Left ventricle myocardium inferior (tissue), 1 donor: ENCODE measurements at places on chromosomes 1 and 21. TPM values are rescaled to one million over a fixed set of nuclear protein-coding genes. Genes with fewer than 3 reads are reported as not detected.

GRCh38 chr1:38102636-38103035, 56.0 kb upstream of the POU3F1 start:
- no peak for DNase-seq

DNA sequence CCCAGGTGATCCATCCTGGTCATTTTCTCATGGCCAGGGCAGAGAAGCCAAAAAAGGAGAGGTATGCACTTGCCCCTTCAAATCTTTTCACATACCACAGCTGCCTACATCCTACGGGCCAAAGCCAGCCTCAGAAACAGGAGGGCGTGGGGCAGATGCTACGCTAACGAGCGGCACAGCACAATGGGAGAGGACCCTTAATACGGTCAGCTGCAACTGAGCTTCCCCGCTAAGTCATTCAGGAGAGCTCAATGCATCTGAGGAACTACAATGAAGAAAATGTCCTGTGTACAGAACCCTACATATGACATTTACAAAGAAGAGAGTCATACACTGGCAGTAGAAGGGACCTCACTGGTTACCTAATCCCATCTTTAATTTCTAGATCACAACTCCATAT, 78.2 kb downstream of the PGBD5 start:
- DNase-seq = no peak

DNA sequence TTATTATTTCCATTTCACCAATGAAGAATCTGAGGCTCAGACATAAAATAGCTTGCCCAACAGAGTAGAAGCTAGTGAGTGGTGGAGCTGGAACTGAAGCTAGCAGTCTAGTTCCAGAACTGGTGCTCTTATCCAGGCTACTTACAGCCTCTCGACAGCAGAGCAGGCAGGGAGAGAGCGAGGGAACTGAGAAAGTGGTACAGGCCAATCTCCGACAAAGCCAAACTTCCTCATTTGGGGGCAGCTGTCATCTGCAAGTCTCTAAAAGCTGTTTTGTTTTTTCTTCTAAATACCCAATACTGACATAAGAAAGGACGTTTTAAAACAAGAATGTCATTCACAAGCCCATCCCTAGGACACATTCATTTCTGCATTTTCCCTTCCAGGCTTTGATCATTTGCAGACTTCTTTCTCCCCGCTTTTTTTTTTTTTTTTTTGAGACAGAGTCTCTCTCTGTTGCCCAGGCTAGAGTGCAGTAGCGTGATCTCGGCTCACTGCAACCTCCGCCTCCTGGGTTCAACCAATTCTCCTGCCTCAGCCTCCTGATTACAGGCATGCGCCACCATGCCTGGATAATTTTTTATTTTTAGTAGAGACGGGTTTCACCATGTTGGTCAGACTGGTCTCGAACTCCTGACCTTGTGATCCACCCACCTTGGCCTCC, 20.0 kb downstream of the YIPF1 start:
- DNase-seq = no peak

GRCh38 chr1:201786824-201787223, 42.1 kb upstream of the IPO9 start:
- DNase-seq = peak; percentile 43

- DNase-seq = no peak
Measured at GRCh38 chr1:100584761-100585745, 47.1 kb downstream of the GPR88 start.

- DNase-seq = no peak
Measured at GRCh38 chr1:235867903-235868469, 1.3 kb upstream of the LYST start.

DNA sequence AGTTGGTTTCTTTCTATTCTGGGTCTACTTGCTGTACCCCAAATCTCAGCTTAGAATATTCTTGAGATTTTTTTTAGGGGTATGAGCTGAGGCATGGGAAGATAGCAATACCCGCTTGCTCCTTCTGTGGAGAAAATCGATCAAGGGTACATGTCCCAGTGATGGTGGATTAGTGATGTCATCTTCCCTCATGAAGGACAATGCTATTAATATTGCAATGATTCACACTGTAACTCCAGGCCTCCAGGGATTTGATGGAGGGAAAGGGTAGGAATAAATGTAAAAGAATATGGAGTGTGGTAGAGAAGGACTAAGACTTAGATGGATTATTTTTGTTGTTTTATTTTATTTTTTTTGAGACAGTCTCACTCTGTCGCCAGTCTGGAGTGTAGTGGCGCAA, 47.4 kb downstream of the XCL1 start:
- DNase-seq = no peak

DNA sequence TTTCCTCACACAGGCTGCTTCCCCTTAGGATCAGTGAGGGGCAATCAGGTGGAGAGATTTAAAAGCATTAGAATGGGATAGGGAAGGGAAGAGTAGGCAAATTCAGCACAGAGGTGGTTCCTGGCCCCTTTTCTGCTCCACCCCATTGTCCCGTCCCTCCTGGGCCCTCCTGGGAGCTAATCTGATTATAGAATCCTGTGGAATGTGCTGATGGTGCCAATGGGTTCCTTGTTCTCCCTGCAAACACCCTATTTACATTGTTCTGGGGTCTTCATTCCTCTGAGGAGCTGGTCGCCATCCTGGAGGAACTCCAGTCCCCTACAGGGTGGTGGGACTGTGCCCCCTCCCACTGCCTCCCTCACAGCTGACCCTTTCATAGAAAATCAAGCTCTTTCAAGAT, 34.4 kb upstream of the LRP8 start:
- DNase-seq = no peak

GRCh38 chr1:236207121-236207520, 64.8 kb downstream of the GPR137B start:
- no peak for DNase-seq

GRCh38 chr1:59298026-59298583, 1.2 kb downstream of the FGGY start:
- peak; percentile 34 for DNase-seq

- DNase-seq = no peak
Measured at GRCh38 chr21:40635391-40635790, 211.6 kb downstream of the DSCAM start.

- no peak for DNase-seq
Measured at GRCh38 chr1:45621501-45621836, 2.4 kb downstream of the CCDC17 start.

DNA sequence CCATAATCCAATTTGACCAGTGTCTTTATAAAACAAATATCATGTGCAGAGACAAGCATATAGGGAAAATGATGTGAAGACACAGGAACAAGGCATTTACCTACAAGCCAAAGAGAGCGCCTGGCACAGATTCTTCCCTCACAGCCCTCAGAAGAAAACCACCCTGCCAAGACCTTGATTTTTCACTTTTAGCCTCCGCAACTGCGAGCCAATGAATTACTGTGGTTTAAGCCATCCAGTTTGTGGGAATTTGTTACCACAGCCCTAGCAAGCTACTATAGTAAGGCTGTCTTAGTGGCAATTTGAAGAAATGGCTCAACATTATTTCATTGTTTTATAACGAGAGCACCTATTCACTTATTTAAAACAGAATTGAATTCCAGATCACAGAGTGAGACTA, 85.7 kb upstream of the CCDC190 start:
- DNase-seq = no peak

DNA sequence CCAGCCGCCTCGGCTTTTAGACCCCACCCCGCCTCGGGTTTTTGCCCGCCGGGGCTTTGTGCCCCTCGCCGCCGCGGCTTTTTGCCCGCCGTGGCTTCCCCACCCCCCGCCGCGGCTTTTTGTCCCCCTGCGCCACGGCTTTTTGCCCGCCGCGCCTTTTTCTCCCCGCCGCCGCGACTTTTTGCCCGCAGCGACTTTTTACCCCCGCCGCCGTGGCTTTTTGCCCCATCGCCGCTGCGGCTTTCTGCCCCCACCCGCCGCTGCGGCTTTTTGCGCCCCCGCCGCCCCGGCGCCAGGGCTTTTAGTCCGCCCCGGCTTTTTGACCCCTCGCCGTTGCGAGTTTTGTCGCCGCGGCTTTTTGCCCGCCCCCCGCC, 474.4 kb downstream of the FAM72C start:
- peak; percentile 5 for DNase-seq

DNA sequence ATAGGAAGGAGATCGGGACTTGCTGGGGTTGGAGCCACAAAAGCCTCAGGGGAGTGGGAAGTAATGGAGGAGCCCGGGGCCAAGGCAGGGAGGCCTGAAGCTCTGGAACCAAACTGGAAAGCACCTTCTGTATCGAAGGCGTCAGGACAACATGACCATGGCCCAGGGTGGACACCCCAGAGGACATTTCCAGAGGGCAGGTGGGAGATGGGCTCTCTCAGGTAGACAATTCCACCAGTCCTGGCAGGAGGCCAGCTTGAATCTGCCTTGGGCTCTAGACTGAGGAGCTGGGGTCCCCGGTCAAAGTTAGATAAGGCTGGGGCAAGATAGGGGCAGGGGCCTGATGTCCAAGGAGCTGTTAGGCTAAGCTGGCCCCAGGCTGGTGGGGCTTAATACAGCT, 104.9 kb upstream of the EDN2 start:
- DNase-seq = no peak

HCRTR1 gene
- 0.44 TPM for total RNA-seq

DNA sequence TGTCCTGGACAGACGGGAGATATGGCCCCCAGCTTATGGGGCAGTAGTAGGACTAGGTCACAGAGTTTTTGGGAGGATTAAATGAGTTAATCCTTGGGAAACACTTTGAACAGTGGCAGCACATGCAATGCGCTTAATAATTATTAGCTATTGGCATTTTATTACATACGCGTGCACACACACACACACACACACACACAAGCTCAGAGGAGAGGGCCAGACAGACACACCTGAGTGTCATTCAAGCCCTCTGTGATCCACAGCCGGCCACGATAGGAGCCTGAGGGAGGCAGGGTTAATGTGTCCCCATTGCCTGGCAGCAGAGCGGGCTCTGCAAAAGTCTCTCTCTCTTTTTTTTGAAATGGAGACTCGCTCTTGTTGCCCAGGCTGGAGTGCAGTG, 37.9 kb downstream of the EPHA2 start:
- DNase-seq = no peak

DNA sequence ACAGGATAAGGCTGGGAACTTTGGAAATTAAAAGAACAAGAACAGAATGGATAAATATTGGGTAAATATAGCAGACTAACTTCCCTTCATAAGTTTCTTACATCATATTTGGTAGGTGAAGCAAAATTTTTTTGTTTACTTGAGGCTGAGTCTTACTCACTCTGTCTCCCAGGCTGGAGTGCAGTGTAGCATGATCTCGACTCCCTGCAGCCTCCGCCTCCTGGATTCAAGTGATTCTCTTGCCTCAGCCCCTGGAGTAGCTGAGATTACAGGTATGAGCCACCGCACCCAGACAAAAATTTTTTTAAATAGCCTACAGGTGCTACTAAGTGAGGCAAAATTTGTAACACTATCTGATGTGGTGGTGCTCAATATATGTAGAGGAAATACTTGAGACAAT, 50.7 kb downstream of the TM2D1 start:
- DNase-seq = no peak

GRCh38 chr1:224640018-224640417, 23.9 kb downstream of the CNIH3 start:
- DNase-seq = no peak

RBM34 gene
- total RNA-seq = 55.6 TPM

AMY1C gene
- total RNA-seq = not detected

- DNase-seq = no peak
Measured at GRCh38 chr21:42580793-42581321, 67.2 kb downstream of the SLC37A1 start.

GRCh38 chr1:111208921-111209320, 8.5 kb upstream of the DENND2D start:
- DNase-seq = no peak

DNA sequence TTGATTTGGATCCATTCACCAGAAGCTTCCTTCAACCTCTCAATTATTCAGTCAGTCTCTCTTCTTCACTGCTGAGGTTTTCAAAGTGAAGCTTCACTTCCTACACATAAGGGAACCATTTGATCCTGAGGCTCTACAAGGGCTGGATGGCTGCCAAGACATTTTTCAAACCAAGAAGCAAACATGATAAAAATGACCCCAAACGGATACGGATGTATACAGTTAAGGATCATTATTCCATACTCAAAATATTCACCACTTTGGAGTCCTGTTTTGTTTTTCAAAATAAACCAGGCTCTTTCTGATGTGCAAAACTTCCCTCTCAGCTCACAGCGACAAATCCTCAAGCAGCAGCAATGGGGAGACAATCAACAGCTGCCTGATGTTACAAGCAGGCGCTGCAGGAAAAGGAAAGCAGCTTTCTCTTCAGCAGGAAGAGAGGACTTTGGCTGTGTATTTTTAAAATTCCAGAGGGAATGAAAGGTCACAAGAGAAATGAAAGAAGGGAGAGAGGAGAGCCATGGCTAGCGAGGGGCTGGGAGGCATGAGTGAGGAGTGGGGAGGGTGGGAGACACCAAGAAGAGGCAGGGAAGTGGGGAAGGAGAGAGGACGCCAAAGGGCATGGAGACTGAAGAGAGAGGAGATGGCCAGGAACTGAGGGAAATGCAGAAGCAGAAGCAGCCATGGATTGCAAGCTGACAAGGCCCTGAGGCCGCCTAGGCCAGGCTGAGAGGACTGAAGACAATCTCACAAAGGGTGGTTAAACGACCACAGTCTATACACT, 145.4 kb downstream of the SLC45A1 start:
- no peak for DNase-seq

LDLRAD2 gene
- not detected for total RNA-seq

GRCh38 chr1:176567190-176567794, 104.3 kb downstream of the PAPPA2 start:
- no peak for DNase-seq

DNA sequence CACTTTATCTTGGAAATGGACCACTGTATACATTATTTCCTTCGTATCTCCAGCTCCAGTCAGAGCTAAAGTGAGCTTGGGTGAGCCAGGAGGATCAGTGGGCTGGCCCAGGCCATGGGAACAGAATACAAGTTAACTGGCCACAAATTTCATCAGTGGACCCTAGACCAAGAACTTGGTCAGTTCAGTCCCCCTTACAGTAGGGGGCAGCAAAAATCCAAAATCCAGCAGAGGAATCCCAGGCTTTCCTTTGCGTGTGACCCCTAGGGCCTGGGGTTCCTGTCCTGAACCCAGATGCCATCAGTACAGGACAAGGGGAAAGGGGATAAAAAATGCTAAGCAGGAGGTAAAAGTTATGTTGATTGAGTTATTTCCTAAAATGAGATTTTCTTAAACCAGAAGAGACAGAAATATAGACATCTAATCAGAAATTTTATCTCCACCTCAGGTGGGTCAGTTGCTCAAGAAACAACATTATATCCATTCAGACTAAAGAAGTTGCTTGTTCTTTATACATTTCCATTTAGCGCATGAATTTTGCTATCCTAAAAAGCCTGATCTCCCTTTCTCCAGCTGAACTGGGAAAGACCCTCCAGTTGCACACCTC, 24.1 kb upstream of the LCE5A start:
- DNase-seq = no peak

- DNase-seq = no peak
Measured at GRCh38 chr1:1080951-1081310, 6.8 kb upstream of the RNF223 start.
